NCI-H524 (cell line): ENCODE measurements at places on chromosomes 13 and 19.

- peak; percentile 25 for DNase-seq
These were observed 823 bp upstream of the ZNF567 start for GRCh38 chr19:36686365-36687213.

DNA sequence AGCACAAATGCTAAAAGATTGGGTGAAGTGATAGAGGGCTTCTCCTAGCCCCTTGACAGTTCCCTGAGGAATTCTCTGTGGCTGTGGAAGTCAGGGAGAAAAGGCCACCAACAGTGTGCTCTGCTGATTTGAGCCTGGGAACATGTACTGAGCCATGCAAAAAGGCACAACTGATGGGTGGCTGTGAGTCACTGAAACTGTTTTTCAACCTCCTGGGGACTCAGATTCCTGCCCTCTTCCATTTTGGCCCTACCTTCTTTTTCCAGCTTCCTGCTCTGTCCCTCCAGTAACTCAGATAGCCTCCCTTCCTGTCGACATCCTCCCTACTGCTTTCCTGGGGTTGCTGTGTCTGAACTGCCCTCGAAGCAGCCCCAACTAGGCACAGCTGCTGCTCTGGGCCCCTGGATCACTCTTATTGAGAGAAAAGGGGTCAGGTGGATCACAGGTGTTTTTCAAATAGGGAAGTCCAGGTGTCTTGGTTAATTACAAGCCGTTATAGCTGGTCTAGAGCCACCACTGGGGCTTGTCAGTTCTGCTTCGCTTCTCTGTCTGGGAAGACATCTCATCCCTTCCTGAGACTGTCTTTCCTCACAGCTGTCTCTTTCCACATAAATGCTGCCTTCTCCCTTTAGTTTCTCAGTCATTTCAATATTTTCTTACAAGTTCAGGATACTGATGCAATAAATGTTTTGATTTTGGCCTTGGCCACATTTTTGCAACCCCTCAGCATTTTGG lies 13.7 kb downstream of the FAM124A start:
- no peak for DNase-seq

DNA sequence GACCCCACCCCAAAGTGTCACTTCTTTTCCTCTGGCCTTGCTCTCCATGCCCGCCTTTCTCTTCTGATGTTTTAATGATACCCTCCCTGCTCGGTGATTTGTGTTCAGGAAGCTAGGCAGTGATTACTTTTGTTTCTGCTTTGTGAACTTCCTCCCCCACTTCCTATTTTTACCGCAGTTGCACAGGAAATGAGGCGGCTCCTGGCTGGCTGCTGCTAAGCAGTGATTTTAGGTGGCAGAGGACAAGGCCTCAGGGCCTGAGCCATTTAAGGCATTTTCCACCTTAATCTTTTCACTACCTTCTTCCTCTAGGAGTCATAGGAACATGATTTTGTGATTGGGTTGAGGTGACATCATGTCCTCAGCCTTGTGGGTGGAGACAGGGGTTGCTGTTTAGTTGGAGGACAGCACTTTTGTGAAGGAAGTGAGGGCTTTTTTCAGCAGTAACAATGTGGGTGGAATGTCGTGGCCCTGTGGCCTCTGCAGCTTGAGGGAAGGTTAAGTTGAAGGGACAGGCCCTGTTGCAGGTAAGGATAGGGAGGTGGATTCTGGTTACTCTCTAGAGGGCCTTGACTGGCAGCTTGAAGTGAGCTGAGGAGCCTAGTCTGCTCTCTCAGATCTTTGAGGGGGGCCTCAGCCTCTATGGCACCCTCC lies 15.7 kb downstream of the GARRE1 start:
- DNase-seq = no peak

GRCh38 chr13:112574834-112575613 lies 12.9 kb downstream of the TUBGCP3 start:
- DNase-seq = no peak

DNA sequence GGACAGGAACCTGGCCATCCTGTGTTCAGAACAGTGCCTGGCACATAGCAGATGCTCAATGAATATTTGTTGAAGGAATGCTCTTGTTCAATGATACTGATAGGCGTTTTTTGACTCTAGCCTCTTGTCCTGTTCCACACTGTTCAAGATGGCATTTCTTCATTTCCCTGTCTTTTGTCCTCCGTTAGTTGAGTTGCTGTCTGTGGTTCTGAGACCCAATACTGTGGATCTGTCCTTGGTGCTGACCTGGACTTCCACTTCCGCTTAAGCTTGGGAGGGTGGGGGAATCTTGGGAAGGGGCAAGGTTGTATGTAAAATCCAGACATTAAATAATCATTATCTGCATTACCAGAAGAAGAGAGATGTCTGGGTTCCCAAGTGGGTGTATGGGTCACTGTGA lies 8.3 kb upstream of the KCNN4 start:
- DNase-seq = no peak

DNA sequence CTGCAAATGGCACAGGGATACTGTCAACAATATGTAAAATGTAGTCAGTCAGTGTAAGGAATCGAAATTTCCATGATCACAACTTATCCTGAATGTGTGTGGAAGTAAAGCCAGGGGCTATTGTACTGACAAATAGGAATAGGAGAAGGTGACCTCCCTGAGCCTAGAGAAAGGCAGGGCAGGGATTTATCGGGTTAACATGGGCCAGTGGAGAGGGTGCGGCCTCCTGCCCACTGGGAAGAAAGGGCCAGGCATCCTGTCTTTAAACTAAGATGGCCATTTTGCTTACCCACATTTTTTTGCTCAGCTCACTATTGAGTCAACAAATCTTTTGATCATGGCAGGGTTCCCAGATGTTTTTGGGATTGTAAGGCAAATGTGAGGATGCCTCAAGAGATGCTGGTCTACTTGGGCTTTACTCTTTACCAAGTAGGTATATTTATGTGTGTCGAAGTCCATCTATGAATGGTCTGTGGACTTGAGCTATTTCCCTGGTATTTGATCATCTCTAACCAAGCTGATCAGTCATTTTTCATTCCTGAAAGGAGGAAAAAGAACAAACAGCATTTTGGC lies 116.6 kb upstream of the RNF113B start:
- DNase-seq = no peak

DNA sequence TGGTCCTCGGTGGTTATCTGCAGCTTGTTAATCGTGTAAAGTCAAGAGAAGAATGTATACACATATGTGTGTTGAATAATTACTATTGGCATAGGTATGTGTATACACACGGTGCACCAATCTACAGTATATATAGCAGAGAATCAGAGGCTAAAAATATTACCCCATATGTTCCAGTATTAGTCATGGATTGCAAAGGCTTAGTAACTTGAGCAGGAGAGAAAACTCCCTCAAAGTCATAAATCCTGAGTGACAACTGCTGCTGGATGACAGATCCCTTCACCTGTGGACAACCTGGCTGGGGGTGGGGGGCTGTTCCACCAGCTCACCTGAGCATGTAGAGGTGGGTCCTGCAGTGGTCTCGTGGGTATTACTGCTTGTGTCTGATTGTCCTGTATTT lies 185.0 kb downstream of the ZNF536 start:
- DNase-seq = no peak

DNA sequence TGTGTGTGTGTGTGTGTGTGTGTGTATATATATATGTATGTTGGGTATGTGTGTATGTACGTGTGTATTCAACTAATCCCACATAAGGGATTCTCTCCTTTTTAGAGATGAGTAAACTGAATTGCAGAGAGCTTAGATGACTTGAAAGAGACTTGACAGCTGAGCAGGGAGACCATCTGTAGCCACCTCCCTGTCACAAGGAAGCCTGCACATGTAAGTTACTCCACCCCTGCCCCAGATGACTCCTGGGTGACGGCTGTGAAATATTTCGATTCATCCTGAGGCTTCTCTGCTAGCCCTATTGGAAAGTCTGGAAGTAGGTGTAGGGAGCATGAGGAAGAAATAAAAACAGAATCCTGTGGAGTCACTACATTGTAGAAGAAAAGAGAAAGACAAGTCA lies 480.4 kb downstream of the FOXO1 start:
- DNase-seq = peak; percentile 66

GRCh38 chr13:72700509-72700908 lies 26.9 kb downstream of the MZT1 start:
- DNase-seq = no peak

- DNase-seq = no peak
These were observed 38.6 kb upstream of the FBXL3 start for GRCh38 chr13:77065461-77066147.

DNA sequence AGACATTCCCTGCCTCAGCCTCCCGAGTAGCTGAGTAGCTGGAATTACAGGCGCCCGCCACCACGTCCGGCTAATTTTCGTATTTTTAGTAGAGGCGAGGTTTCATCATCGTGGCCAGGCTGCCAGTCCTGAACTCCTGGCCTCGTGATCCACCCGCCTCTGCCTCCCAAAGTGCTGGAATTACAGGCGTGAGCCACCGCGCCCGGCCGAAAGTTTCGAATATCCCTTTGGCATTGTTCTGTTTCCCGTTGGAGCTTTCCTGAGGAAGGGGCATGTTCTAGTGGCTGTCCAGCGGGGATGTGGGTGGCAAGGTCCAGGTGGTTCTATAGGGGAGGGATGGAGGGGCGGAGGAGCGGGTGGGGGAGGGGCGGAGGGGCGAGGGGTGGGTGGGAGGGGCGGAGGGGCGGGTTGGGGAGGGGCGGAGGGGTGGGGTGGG lies 2.1 kb upstream of the BSG start:
- no peak for DNase-seq

- DNase-seq = no peak
These were observed 30.7 kb downstream of the NDFIP2 start for GRCh38 chr13:79511611-79512010.

DNA sequence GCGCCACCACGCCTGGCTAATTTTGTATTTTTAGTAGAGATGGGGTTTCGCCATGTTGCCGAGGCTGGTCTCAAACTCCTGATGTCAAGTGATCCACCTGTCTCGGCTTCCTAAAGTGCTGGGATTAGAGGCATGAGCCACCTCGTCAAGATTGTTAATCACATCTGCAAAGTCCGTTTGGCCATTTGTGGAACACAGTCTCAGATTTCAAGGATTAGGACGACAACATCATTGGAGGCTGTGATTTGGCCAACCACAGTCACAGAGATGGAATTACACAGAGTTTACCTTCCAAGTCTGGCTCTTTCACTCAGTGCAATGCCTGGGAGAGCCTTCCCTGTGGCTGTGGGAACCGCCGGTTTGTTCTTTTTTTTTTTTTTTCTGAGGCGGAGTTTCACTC lies 17.8 kb downstream of the SULT2B1 start:
- peak; percentile 90 for DNase-seq

DNA sequence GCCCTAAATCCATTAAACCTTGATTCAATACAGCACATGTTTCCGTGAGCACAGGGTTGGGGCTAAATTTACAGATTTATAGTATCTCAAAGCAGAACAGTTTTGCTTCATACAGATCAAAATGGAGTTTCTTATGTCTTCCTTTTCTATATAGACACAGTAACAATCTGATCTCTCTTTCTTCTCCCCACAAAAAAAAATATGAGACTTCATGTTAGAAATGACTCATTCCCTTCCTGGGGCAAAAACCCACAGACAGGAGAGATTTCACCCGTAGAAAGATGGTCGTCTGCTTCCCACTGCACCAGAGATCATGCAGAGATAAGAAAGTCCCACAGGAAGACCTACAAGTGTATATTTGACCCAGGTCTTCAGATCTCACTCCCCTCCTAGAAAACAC lies 7.7 kb upstream of the ZNF611 start:
- DNase-seq = no peak

- DNase-seq = no peak
These were observed 24.5 kb downstream of the CRYL1 start for GRCh38 chr13:20501120-20501519.

DNA sequence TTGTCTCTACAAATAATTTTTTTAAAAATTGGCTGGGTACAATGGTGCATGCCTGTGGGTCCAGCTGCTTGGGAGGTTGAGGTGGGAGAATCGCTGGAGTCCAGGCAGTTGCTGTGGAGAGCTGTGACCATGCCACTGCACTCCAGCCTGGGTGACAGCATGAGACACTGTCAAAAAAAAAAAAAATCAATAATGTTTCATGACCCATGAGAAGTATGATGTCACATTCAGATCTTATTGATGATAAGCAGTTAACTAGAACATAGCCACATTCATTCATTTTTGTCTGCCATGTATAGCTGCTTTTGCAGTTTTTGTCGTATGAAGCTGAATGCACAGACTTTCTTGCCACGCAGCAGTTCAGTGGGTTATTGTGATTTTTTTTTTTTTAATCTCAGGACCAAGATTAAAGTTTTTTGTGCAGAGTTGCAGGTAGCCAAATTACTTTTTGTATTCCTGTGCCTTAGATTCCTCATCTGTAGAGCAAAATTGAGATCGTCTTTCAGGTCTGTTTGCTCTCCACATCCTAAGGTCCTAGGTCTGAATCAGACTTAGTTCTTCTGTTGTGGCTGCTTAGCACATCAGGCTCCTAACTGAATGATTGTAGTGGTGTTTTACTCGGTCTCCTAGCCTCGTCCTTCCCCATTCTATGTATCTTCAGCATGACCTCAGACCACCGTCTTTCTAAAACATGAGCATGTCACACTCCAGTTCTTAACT lies 145.2 kb downstream of the GGACT start:
- no peak for DNase-seq

DNA sequence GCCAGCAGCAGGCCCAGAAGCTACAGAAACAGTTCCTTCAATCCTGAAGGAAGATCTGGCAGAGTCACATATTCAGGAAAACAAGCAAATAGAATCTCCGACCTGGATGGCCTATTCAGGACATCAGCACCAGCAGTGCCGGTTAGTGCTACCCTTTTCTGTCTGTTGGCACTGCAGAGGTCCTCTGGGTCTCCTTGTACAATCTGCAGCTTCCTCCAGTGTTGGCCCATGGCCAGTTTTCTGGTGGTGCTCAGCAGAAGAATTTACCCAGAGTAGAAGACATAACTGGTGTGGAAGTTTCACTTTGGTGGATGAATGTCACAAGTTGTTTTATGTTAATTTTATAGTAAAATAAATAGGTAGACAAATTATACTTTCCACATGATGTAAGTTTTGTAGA lies 498.1 kb downstream of the COG6 start:
- DNase-seq = no peak

DNA sequence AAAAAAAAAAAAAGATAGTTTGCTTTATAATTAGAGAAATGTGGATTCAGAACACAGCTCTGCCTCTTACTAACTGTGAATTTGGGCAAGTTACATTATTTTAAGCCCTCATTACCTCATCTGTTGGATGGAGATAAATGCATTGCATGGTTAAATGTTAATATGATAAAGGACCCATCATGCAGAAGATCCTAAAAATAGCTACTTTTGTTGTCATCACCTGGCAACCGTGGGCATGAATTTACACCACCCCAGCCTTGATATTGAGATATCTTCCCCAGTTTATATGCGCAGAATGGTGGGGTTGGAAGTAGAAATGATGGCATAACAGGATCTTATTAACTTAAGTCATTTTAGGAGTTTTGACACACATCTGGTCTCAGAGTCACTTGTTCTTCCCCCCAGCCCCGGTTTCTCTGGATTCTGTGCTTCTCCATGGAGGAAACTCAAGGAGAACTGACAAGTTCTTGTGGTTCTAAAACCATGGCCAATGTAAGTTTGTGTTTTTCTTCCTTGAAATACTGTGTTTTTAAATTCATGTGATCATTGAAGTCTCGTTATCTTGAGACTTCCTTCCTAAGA lies 8.9 kb downstream of the ZNF546 start:
- no peak for DNase-seq

GRCh38 chr13:25117312-25117711 lies 21.4 kb downstream of the PABPC3 start:
- DNase-seq = no peak

GRCh38 chr19:49328741-49329140 lies 3.8 kb upstream of the SLC6A16 start:
- DNase-seq = peak; percentile 47
